Stimulated activated naive CD8-positive, alpha-beta T cell treated with anti-CD3 and anti-CD28 coated beads, Interleukin-15, amount 100 ng/mL, for 72 hours (primary cell): ENCODE measurements at places on chromosomes 7 and 10.

GRCh38 chr10:125002047-125002422 is 60.1 kb downstream of the ZRANB1 start:
- DNase-seq: peak; percentile 6

DNA sequence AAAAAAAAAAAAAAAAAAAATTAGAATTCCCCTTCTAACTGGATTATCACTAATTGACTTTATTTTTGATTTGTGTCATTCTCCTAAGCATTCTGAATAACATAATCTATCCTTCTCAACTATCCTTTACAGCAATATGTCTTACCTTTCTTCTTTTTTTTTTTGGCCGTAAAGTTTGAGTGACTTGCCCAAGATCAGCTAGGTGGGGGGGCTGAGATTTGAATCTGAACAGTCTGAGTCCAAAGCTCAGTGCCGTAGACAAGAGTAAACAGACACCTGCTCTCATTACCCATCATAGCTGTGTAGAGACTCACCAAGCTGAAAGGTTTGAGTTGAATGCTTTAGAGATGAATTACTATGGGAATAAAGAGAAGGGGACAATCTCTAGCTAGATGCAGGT is 192.1 kb downstream of the SORCS1 start:
- no peak for DNase-seq

- no peak for DNase-seq
Observed at GRCh38 chr10:118209215-118209614, 132.9 kb downstream of the FAM204A start.

- no peak for DNase-seq
Observed at GRCh38 chr10:93993782-93994437, at the start of gene PLCE1. Gene PLCE1 (plus strand): TSS chr10:93993931. CDS start chr10:94031047, 37,116 bp downstream.

DNA sequence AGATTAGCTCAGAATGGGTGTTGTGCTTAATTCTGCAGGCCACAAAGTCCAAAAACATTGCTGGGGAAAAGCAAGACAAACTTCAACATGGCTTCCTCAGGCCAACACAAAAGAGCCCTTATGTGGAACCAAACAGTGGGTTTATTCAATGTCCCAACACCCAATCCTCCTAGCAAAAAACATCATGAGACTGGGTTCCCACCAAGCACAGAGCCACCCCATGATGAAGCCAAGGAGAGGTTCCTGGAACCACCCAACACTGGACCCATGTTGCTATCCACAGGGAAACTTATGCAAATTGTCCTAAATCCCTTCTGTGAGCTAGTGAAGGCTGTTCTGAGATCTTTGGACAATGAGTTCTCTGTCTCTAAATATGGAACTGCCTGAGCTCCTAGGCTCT is 24.0 kb downstream of the SLC25A13 start:
- no peak for DNase-seq

- no peak for DNase-seq
Observed at GRCh38 chr10:104582602-104582951, 58.5 kb upstream of the SORCS3 start.

- no peak for DNase-seq
Observed at GRCh38 chr10:43689618-43689954, 40.9 kb upstream of the ZNF32 start.

- DNase-seq: no peak
Observed at GRCh38 chr10:17128261-17128660, 1.4 kb downstream of the CUBN start.

DNA sequence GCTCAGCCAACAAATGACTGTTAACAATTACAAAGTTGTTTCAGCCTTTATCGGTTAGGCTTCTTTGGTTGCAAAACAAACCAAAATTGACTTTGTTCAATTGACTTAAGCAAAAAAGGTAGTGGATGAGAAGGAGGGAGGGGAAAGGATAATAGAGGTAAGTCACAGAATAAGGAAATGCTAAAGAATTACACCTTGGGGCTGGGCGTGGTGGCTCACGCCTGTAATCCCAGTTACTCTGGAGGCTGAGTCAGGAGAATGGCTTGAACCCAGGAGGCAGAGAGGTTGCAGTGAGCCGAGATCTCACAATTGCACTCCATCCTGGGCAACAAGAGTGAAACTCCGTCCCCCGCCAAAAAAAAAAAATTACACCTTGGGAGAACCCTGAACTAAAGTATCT is 41.4 kb downstream of the AHCYL2 start:
- DNase-seq: no peak

- DNase-seq: no peak
Observed at GRCh38 chr7:118289476-118289875, 65.0 kb downstream of the ANKRD7 start.

DNA sequence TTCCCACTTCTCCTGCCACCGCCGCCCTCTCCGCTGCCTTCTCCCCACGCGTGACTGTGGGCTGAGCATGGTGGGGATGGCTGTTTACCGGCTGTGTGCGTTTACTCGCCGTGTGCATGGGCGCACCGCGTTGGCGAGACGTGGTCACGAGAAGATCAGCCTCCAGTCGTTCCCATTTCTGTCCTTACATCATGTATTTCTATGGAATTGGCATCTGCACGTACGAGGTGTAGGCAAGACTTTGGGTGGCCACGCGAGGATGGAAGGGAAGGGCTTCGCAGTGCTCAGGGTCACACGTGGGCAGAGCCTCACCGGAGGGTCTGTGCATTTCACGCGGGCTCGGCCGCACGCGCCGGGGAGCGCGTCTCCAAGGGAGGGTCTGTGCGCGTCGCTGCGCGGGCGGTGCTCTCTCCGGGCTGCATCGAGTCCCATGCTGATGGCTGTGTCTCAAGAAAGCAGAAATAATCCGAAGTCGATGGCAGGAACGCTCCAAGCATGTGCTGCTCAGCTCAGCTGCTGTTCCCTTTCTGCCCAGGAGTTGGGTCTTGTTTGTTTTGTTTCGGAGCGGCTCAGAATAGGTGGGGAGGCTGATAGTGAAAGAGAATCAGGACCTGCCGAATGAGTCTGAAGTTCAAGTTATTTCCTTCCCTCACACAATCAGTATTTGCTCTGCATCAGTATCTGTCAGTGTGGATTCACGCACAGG is 973 bp downstream of the CAMK1D start:
- DNase-seq: peak; percentile 63

- no peak for DNase-seq
Observed at GRCh38 chr10:19676063-19676462, 140.2 kb upstream of the PLXDC2 start.

- no peak for DNase-seq
Observed at GRCh38 chr7:2707481-2707880, 19.5 kb downstream of the AMZ1 start.

GRCh38 chr10:51171946-51172345 is 97.7 kb downstream of the PRKG1 start:
- no peak for DNase-seq

- DNase-seq: no peak
Observed at GRCh38 chr7:100198266-100198665, 20.5 kb downstream of the STAG3 start.

GRCh38 chr10:80272793-80273522 is 16.5 kb downstream of the MAT1A start:
- no peak for DNase-seq

DNA sequence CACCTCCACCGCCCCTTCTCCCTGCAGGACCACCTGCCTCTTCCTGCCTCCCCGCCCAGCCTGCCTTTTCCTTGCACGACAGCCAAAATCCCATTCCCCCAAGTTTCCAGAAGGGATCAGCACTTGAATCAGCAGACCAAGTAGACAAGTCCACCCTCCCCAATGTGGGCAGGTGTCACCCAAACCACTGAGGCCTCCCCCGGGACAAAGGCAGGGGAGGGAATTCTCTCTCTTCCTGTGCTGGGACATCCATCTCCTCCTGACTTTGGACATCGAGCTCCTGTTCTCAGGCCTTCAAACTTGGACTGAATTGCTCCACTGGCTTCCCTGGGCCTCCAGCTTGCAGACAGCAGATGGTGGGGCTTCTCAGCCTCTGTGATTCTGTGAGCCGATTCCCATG is 21.6 kb upstream of the PSMG3 start:
- DNase-seq: no peak

DNA sequence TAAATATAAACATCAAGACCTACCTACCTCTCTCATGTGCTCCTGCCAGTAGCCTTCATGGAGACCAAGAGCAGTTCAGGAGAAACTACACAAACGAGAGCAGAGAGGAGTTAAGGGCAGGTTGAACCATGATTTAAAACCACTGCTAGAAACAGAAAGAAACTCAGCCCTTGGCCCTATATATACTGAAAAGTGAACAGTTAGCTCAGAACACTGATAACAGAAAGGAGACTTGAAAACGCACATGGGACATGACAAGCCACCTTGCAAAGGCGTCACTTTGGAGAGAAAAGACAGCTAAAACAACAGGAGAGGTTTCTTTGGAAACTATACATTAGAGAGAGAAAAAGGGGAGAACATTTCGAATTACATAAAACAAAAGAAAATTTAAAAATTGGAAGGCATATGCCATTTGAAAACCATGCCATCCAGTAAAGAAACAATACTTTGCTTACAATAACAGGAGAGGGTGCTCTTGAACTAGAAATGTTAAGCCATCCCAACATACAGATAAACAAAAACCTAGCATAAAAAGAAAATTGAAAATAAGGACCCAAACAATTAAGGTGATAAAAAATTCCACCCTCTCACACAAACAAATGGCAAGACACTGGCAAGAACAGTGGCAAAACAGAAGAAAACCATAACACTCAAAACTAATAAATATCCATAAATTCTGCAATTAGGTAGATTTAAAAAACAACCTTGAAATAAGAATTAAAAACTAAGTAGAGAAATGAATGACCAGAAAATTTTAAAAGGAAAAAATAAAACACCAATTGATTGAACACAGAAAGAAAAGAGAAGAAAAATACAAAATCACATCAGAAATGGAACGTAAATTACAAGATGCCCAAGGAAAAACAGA is 232.7 kb downstream of the IMMP2L start:
- no peak for DNase-seq

DNA sequence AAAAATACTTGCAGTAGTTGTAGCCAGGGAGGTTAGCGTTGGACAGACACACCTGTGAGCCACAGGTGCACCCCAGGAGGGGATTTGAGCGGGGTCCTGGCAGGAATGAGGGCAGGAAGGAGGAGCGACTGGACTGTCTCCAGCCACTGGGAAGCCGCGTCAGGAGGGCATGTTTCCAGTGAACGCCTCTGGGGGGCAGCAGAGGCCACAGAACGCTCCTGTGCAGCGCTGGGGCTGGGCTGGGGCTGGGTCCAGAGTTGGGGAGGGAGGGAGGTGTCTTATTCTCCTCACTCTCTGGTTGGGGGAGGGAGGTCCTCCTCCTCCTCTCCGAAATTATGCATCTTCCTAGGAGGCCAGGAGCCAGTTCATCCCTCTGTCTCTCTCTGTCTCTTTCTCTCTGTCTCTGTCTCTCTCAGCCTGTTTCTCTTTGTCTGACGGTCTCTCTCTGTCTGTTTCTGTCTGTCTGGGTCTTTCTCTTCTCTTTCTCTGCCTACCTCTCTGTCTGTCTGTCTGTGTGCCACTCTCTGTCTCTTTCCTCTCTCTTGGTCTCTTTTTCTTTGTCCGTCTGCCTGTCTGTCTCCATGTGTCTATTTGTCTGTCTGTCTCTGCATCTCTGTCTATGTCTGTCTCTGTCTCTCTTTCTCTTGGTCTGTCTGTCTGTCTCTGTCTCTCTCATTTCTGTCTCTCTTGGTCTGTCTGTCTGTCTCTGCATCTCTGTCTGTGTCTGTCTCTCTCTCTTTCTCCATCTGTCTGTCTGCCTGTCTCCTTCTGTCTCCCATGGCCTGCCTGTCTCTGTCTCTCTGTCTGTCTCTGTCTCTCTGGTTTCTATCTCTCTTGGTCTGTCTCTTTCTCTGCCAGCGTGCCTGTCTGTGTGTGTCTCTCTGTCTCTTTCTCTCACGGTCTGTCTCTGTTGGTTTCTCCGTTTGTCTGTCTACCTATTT is 9.9 kb upstream of the PSMG3 start:
- DNase-seq: peak; percentile 59

- no peak for DNase-seq
Observed at GRCh38 chr10:24242562-24242961, 33.6 kb downstream of the KIAA1217 start.

- no peak for DNase-seq
Observed at GRCh38 chr7:50915621-50916020, 132.9 kb upstream of the GRB10 start.

GRCh38 chr7:135428879-135429278 is 81.0 kb downstream of the CNOT4 start:
- DNase-seq: no peak

DNA sequence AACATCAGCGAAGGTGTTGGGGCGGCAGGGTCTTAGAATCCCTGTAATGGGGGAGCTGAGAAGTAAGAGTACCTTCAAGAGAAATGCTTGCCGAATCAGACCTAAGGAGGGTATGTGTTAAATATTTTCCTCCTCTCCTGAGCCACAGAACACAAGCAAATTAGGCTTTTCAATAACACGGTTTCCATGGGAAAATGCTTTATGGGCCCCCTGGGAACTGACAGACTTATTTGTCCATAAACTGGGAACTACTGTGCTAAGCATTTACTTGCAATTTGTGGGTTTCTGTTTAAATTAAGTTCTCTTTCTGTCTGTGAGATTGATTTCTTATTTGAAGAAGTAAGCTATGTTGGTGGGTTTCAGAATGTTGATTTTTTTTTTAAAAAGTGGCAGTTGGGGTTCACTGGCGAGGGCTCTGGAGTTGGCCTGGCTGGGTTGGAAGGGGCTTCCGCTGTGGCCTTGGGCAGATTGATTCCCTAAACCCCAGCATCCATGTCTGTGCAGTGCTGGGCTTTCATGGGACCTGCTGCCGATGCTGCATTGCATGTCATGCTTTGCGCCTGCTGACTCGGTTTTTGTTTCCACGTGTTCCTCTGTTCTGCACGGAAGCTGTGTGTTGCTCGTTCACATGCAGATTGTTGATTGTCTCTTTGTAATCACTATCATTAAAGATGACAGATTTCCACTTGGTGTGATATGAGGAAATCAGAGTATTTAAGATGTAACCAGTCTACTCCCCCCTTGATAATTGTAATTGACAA is 7.2 kb downstream of the RBM17 start:
- DNase-seq: no peak

GRCh38 chr7:144048648-144049047 is at the start of gene OR2A5:
Gene OR2A5 (plus strand): TSS chr7:144048948. CDS start chr7:144050402, 1,454 bp downstream.
- DNase-seq: no peak

DNA sequence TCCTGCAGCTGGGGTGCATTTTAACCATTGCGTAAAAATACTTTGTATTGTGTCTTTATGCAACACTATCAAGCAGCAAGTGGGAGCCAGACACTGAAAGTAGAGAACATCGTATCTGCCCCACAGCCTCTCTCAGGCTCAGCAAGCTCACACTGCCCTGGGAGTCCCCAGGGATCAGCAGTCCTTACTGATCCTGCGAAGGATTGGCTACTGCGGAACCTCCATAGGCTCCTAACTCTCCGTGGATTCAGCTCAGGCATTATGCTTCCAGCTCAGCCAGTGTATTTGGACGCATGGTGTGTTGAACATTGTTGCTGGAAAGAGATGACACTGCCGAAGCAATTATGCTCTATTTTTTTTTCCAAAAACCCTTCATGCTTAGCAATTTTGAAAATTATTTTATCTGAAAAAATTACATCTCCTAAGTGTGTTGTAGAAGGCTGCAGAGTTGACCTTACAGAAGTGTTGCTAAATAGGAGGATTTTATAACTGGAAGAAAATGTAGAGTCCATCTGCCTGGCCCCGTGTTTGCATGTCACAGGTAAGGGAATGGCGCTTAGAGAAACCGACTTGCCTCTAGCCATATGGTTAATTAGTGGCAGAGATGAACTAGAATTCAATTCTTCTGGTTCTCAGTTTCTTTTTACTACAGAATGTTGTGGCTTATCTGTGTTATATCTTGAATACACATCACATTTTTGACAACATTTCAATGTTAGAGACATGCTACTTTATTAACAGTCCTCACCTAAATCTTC is 276.4 kb upstream of the COBL start:
- no peak for DNase-seq
